Smooth muscle cell of the pulmonary artery (primary cell): ENCODE measurements at places on chromosomes 5 and 9. TPM values are rescaled to one million over a fixed set of nuclear protein-coding genes. Genes with fewer than 3 reads are reported as not detected.

The KCNV2 gene
- total RNA-seq, result not detected in 2 replicates

The MLANA gene
- total RNA-seq, result not detected in 2 replicates

The NIPAL4 gene
- 0.07 TPM in 2 replicates for total RNA-seq

The FBLL1 gene
- 0.66 and 1.7 TPM in 2 replicates for total RNA-seq

The ST8SIA4 gene
- total RNA-seq, result 0.30 and 1.1 TPM in 2 replicates

The QRFP gene
- total RNA-seq, result not detected in 2 replicates

The CDKN2B-AS1 gene
- 1.3 and 1.8 TPM in 2 replicates for total RNA-seq

The CDC20B gene
- 0.07 TPM in 1 of 2 replicates, not detected in the other for total RNA-seq

The PARP8 gene
- 21.5 and 31.8 TPM in 2 replicates for total RNA-seq
